ENCODE measurements at places on chromosomes 5 and 9.

GRCh38 chr5:169943026-169943425 lies 37.3 kb downstream of the INSYN2B start:
- DNase-seq: no peak

- no peak for DNase-seq
Observed at GRCh38 chr9:124222918-124223720, 34.6 kb upstream of the NEK6 start.

- DNase-seq: no peak
Observed at GRCh38 chr9:122202111-122202510, 26.6 kb downstream of the LHX6 start.

GRCh38 chr9:87718231-87718630 lies 7.7 kb upstream of the CTSL start:
- no peak for DNase-seq

- no peak for DNase-seq
Observed at GRCh38 chr9:79917421-79917820, 345.7 kb downstream of the TLE4 start.

DNA sequence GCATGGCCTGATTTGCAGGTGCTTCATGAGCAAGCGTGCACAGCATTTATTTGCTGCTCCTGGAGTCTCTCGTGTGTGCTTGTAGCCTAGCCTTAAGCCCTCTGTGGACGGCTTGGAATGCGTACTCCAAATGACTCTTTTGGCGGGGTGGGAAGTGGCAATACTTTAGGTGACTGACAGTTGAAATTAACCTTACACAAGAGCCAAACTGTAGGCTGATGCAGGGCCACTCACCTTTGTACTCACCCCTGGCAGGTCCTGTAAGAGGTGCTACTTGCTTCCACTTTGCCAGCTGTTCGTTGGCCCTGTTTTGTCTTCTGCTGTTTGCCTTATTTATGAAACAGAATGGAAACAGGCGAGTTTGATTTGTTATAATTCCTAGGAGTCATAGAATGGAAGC lies 22.9 kb downstream of the TENT4A start:
- no peak for DNase-seq

DNA sequence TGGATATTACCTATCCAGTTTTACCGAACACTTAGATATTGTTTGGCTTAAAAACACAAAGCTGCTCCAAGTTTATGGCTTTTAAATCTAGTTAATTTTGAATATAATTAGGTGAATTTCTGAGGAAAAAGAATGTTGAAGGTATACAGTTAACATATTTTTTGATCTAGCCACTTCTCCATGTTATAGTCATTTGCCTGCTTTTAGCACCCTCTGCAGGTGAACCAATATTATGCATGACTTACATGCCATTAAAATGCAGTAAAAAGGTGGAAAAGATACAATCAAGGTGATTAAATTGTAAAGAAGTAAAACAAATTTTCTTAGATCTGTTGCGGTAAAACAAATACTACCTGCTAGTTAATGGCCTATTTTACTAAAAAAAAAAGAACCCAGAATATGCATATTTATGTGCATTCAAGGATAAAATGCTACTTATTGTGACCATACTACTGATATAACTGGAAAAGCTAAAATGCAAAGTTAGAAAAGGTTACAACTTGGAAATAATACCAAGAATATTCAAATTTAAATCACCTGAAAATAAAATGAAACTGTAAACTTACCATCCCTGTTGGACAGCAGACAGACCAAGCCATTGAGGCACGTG lies 132.1 kb downstream of the AP3B1 start:
- no peak for DNase-seq

- peak; percentile 95 for DNase-seq
Observed at GRCh38 chr9:91419222-91420191, 4.1 kb downstream of the NFIL3 start.

DNA sequence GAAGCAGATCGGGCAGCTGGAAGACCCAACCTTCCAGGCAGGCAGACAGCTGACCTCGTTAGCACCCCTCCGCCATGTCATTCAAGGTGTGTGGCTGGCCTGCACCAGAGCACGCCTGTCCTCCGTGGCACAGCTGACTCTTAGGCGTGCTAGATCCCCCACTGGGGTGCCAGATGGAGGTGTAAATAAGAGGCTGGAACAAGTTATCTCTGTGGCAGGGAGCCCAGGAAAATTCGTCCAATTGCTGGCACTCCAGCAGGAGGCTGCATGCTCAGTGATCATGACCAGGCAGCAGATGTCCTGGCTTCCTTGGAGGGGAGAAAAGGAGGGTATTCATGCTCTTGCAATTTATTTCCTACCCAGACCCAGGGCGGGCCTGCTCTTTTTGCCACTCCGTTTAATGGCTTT lies 7.8 kb upstream of the ALDOB start:
- no peak for DNase-seq

DNA sequence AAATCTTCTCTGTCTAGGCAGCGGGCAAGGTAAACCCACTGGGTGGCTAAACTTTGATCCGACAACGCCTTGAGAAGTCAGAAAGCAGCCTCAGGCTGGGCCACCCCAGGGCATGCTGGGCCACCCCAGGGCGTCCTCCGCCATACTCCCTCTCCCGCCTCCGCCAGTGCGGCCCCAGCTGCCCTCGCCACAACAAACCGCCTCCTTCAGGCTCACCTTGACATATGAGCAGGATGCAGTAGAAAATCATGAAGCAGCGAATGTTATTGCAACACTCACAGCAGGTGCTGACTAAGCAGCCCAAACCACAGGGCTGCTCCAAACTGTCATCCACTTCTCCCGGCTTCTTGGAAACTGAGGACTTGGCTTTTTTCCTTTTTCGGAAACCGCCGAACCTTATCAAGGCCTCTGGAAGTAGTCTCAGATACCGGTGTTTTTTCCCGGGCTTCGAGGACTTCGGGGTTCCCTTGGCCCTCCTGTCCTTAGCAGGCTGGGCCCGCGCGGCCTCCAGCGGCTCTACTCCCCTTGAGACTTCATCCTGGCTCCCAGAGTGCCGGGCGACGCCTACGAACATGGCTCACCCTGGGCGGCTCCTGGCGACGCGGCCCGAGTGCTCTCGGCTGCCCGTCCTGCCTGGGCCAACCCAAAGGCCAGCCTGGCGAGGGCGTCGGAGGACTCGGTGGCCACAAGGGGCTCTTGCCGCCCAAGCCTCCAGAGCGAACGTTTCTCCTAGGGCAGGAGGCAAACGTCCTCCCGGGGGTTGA lies at the start of gene SLCO6A1:
Gene SLCO6A1 (minus strand): TSS at position 731 of the 764 bp plus-strand sequence. CDS start 157 bp downstream, at position 574.
- no peak for DNase-seq

GRCh38 chr5:110663525-110663924 lies 62.9 kb downstream of the TMEM232 start:
- no peak for DNase-seq

DNA sequence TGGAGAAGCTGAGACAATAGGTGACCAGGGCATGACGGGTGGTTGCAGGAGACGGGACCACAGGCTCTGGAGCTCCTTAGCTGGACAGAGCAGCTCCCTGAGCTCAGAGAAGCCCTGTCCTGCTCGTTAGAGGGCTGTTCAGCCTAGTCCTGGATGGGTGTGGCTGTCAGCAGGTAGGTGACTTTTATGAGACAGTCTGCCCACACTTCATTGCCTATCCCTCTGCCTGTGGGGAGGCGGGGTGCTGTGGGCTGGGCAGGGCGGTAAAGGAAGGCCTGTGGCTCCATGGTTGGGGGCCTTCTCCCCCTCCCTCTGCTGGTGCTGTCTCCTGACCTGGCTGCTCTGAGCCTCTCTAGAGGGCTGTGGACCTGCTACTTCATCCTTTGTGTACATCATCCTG lies 134.6 kb downstream of the RXRA start:
- no peak for DNase-seq

- DNase-seq: no peak
Observed at GRCh38 chr9:124489222-124489621, 18.0 kb downstream of the NR5A1 start.

- no peak for DNase-seq
Observed at GRCh38 chr9:114957558-114957957, 27.2 kb upstream of the TNFSF8 start.

GRCh38 chr9:18799428-18799827 lies 233.6 kb downstream of the SAXO1 start:
- DNase-seq: no peak

GRCh38 chr5:103435136-103435889 lies 127.3 kb downstream of the NUDT12 start:
- DNase-seq: no peak

DNA sequence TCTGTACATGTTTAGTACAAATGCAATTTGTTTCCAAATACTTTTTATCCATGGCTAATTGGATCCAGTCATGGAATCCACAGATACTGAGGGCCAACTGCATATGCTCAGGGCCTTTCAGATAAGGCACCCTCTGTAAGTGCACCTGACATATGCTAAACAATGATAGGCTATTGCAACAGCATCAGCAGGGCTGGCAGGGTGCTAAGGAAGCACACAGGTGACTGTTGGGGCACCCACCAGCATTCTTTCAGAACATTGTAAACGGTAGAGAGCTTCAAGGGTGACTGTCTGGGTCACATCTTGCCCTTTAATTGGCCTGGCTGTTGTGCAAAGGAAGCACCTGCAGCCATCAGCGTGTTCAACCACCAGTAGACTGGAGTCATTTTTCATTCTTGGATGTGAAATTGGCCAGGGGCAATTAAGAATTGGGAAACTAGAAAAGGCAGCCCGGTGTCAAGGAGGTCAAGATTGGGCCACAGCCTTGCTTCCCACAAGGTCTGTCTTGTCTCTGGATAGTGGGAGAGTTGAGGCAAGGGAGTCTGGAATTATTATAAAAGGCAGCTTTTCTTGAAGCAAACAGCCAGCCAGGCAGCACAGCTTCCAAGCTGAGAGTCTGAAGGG lies 129.3 kb upstream of the RAI14 start:
- no peak for DNase-seq

DNA sequence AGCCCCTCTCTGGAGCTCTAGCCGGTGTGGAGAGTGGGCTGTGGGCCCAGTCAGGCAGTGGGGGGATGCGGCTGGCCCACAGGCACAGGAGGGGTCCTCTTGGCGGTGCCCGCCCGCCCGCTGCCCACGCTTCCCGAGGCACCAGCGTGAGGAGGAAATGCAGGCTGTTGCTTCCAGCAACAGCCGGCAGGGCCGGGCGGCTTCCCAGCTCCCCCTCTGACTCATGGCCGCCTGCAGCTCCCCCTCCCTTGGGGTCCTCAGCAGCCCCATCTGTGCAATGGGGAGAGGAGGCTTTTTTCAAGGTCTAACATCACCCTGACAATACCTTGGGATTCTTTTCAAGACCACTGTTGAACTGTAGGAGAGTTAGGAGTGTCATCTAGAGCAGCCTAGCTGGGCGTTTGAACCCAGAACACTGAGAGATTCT lies 10.4 kb downstream of the CXXC5 start:
- no peak for DNase-seq

DNA sequence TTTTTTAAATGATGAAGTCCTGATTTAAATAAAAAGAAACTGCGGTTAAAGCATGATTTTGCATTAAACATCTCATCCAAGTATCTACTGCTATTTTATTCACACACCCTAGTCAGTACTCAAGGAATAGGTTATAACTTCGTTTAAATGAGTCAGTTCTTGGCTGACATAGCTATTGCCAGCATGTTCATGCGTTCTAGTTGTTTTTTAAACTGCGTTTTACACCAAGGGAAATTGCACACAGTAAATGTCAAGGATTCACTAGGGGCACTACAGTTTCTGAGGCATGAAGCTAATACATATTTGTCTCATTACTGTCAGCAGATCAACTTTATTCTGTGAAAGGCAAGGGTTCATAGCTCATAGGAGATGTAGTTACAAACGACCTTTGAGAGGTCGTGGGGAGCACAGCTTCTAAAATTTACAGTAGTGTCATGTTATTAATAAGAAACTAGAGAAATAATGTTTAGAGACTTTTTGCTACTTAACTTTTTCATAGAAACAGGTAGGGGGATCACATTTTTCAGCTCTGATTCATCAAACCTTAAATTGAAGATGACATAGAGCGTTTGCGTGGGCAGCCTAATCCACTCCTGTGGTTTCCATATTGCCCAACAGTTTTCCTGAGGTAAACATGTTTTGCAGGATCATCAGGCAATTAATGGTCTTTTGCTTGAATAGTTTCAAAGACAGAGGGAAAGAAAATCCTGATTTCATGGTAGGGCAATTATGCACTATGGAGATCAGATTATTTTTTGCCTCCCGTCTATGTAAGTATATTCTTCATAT lies 2222.7 kb upstream of the WWC1 start:
- DNase-seq: no peak

DNA sequence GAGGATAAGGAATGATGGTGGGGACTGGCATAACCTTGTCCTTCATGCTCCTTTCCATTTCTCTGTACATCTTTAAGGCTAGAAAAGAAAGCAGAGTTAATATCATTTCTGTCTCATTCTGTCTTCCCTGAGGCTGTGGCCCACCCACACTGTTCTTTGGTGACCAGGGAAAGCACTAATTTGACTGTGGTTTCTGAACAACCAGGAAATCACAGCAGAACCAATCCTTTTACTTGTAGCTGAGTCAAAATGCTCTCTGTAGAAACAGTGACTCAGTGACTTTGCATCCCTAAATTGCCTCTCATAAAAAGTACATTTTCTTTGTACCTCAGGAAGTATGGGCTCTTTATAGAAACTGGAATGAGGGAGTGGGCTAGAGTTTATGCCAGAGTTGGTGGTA lies 28.1 kb downstream of the IL33 start:
- no peak for DNase-seq
